ENCODE measurements at places on chromosomes 1 and 21.

DNA sequence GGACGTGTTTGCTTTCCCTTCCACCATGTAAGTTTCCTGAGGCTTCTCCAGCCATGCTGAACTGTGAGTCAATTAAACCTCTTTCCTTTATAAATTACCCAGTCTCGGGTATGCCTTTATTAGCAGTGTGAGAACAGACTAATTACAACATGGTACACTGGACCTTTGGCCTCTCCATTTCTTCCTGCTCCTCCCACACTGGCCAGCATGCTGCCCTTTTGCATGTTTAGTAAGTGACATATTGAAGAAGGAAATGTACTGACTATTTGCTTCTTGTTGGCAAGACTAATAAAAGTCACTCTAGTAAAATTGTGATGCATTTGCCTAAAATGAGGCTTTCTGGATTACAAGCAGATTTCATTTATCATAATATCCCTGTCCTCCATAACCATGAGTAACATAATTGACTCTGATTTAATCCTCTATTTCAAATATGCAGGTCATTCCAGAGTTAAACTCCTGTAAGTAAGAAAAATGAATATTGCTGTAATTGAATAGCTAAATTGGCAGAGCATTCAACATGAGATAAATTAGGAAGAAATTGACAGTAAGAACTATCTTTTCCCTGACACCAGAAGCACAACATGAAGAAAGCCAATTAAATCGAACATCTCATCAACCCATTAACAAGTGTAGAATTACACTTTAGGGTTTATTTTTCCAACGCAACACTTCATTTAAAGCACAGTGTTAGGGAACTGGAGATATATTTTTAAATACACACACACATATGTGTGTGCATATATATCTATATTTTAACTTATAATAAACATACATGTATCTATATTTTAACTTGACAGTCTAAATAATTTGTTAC is 427.8 kb upstream of the ZP4 start:
- DNase-seq, result no peak

GRCh38 chr21:46621457-46622182 is 13.9 kb upstream of the PRMT2 start:
- no peak for DNase-seq

DNA sequence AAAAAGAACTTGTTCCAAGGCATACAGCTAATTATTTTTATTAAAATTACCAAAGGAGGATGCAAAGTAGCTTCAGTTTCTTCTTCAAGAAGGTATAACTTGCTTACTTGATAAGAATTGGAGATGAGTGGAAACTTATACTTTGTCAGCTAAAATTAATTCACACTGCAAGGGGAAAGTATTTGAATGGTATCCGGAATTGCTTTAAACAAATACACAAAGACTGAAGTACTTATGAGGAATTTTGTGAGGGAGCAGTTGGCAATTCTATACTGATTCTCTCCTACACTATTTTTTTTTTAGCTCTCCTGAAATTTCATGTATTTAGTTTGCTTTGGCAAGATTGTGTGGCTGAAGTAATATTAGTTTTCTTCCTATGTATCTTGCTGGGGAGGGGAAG is 39.2 kb upstream of the GRIK1 start:
- DNase-seq, result no peak

DNA sequence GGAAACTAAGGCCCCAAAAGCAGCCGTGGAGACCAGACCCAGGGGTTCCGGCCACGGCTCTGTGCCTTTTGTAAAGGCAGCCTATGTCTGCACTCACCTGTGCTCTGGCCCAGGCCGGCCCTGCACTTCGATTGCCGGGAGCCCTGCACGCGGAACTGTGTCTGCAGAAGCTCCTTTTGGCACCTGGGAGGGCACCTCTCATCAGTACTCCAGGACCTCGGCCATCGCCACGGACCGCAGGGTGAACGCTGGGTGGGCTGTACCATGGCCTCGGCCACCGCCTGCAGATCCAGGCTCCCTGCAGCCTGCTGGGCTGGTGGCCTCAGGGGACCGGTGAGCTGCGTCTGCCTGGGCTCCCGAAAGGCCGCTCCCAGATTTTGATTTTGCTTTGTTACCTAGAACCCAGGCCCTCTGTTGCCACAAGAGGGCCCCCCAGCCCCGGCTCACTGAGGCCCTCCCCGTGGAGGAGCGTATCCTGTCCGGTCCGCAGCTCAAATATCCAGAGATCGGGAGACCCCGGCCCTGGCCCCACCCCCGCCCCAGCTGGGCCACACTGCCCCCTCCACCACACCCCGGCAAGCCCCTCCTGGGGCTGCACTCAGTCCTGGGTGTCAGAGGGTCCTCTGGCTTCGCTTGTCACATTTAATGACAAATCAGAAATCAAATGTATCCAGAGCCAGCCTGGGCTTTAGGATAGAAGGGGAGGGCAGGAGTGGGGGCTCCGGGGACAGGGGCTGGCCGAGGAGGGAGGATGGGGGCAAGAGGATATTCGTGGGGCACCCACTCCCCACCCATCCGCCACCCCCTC is 60.2 kb upstream of the PDE9A start:
- DNase-seq, result peak; percentile 49

DNA sequence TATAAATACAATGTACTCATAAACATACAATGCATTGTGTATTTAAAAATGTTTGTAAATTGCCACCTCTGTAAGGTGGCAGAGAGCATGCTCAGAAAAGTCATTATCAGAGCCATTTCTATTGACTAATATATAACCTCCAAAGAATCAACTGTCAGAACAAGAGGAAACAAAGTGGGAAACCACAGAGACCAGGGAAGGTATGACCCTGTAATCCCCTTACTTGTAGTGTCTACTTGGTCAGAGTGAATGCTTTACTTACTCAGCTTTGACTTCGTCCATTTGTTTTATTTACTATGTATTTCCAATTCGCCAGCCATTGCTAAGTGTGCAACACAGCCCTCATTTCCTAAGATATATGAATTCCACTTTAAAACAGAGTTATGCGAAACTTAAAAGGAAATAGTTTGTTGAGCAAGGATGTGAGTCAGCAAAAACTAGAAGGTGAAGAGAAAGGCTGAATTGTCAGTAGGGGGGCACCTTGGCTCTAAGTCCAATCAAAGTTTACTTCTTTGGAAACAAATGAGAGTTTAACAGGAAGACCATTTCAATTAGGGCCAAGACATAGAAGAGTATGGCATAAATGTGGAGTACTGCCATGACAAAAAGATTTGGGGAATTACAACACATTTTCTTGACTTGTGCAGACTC is 671.7 kb upstream of the PTBP2 start:
- DNase-seq, result no peak

All from CD4-positive, alpha-beta T cell treated with Interleukin-15 for 1 hour (primary cell).